Frontal cortex (tissue), 4 donors: ENCODE measurements at places on chromosomes 3 and 15. TPM values are rescaled to one million over a fixed set of nuclear protein-coding genes. Genes with fewer than 3 reads are reported as not detected.

MKRN3 gene
- total RNA-seq = 18.3 TPM

GRCh38 chr15:77659350-77660321 lies 26.9 kb upstream of the LINGO1 start:
- peak; percentile 60 for DNase-seq

DNA sequence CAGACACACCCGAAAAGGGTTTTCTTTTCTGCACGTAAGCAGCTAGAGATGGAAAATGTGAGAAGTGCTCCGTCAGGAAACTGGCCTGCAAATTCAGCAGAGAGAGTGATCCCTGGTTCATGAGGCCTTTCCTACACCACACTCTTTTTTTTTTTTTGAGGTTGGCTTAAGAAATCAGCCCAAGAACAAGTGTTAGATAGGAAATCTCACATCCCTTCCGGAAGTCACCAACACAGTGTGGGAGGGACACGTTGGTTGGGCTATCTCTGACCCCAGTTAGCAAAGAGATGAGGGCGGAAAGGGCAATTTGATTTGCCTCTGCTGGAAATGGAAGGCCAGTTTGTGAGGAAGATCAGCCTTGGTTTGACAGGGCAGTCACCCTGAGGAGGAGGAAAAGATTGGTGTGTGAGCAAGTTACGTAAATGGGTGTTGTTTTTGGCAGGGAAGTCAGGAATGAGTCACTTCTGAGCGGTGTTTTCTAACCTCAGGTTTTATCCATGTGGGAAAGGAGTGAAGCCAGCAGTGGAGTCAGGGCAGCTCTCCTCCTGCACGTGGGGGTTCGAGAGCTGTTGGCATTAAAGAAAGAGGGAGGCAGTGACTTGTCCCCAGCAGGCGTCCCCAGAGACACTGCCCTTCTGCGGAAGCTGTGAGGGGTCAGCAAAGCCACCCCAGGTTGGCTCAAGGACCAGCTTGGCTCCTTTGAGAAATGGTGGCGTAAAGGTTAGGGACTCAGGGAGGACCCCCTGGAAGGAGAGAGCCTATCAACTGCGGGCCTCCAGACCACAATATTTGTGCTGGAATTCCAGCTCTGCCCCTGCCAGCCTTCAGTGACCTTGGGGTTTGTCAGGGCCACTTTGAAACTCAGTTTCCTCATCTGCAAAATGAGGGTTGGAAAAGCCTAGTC lies 237.6 kb upstream of the BHLHE40 start:
- peak; percentile 42 for DNase-seq

DNA sequence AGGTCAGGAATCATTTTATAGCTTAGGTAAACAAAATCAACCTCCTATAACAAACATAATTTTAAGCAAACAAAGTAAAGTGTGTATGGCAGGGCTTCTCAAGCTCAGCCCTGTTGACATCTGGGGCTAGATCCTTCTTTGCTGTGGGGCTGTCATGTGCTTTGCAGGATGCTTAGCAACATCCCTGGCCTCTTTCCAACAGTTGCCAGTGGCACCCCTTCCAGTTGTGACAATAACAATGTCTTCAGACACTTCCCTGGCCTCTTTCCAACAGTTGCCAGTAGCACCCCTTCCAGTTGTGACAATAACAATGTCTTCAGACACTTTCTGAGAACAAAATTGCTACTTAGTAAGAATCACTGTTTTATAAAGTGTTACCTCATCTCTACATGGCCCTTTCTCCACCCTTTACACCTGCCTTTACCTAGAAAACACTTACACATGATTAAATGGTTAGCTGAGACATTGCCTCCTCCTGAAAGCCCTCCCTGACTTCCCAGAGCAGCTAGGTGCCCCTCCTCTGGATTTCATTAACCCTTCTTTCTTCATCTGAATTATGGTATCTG lies 194.0 kb upstream of the LMCD1 start:
- no peak for DNase-seq

- no peak for DNase-seq
Observed at GRCh38 chr3:170802164-170803151, 67.5 kb downstream of the RPL22L1 start.

KCNMB2 gene
- 15.1 TPM for total RNA-seq

- DNase-seq = no peak
Observed at GRCh38 chr3:56197259-56197965, 270.9 kb downstream of the ERC2 start.

DNA sequence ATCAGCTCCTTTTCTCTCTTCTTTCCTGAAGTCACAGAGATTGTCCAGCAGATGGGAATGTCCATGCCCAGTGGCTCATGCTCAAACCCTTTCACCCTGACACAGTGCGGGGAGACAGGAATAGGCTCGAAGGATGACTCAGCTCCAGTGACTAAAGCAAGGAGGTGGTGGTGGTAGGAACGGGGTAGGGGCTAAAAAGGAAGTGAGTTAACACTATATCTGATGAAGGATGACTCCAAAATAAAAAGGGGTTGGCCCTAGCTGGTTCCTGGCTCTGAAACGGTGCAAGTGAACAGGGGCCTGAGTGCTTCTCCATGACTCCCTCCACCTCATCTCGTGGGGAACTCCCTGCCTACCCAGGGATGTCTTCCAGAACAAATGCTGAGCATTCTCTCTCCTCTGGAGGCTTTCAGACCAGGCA lies 167.4 kb upstream of the LPP start:
- no peak for DNase-seq

GRCh38 chr3:149536429-149536828 lies 61.9 kb downstream of the TM4SF4 start:
- DNase-seq = no peak

DNA sequence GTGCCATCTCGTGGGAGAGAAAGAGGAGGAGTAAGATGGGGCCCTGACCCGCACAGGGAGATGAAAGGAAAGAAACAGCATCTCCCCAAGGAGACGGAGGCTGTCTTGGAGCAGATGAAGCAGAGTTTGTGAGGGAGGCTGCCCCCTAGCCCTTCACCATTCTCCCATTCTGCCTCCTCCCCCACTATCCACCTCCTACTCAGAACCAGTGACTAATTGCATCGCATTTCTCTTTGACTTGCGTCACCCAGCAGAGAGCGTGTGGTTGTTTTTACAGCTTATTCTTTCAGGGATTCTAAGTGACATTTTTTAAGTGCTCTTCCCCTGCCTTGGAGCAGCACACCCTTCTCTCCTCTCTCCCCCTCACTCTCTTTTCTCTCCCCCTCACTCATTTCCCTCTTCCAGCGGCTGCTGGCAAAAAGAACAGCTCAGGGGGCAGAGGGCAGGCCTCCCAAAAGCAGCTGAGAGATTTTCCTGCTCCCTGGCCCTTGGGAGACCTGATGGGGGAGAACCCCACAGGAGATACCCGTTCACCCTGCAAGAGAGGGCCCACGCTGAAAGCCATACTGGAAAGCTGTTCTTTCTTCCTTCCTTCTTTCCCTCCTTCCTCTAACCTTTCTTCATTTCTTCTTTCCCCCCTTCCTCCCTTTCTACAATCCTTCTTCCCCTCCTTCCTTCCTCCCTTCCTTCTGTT lies 91.8 kb downstream of the MRPL46 start:
- DNase-seq = no peak

DNA sequence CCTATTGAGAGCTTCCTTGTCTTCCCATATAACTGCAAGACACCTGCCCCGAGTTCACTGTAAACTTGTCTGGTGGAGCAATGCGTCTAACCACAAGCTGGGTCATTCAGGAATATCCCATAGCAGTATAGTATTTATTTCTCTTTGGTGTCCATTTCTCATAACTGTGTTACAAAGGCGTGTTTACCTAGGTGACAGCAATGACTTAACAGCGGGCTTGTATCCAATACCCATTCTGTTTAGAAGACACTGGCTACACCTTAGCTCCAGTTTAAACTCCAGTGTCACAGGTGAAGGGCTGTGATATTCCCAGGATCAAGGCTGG lies 24.3 kb downstream of the ATP10A start:
- no peak for DNase-seq

- no peak for DNase-seq
Observed at GRCh38 chr15:96076350-96076749, 254.2 kb upstream of the NR2F2 start.

DNA sequence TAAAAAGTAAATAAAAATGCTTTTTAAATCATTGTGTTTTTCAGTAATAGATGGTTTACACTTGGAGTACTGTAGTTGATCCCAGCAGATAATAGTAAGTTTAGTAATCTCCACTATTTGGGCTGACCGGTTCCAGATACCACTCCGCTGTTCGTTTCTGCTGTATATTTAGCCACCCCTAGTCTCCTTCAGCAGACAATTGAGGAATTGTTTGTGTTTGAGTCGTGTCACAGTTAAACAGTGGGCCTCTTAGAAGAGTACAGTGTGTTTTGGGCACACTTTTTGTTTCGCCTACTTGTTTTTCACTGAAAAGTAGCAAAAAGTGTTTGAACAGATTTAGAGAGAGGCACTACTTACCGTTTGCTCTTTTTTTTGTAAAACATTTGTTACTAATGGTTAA lies 33.2 kb downstream of the PAK2 start:
- no peak for DNase-seq

DNA sequence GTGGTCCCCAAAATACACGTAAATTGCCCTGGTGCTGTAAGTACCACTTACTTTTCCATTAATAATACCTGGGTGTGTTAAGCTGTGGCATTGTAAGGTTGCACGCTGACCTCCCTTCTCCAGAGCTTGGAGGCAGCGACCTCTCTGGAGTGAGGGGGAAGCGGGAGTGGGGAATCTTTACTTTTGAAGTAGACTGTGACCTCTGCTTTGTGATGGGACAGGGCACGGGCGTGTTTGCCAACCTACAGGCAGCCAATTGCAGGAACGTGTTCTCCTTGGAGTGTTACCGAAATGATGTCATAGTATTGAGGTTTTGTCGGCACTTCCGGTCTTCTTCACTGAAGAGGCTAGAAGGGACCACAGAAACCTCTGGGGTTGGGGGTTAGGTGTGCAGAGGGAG lies 227.3 kb upstream of the C2CD4B start:
- no peak for DNase-seq

DNA sequence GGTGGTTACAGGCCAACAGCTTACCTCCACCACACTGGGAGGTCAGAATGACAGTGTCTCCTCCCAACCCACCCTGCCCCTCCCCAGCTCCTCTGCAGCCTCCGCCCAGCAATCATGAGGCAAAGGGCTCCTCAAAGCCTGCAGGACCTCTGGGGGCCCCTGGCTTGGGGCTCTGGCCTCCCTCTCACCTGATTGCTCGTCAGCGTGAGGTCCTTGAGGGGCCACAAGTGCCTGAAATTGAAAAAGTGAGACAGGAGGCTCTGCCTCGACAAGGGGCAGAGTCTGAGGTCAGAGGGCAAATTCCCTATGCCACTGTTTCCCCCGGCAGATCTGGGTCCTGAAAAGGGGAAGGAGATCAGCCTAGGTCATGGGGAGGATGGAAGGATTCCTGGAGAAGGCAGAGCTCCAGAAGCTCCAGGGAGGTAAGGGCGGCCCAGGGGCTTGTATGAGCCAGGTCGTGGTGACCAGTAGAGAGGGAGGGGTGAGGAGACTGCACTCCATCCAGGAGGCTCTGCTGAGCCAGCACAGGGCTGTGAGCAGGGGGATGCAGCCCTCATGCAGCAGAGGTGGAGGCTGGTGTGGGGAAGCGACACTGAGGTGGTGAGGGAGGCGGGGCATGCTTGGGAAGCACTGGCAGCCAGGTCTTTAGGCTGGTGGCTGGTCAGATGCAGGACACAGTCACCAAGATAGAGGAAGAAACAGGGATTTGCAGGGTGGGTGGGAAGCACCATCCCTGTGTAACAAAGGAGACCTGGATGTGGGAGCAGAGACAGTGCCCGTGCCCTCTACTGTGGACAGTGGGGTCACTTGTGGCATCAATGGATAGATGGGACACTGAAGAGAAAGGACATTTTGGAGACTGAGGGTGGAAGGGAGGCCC lies 20.1 kb downstream of the ALS2CL start:
- no peak for DNase-seq

GRCh38 chr3:182729903-182730674 lies 63.2 kb upstream of the ATP11B start:
- no peak for DNase-seq

CADPS gene
- total RNA-seq = 270 TPM

DNA sequence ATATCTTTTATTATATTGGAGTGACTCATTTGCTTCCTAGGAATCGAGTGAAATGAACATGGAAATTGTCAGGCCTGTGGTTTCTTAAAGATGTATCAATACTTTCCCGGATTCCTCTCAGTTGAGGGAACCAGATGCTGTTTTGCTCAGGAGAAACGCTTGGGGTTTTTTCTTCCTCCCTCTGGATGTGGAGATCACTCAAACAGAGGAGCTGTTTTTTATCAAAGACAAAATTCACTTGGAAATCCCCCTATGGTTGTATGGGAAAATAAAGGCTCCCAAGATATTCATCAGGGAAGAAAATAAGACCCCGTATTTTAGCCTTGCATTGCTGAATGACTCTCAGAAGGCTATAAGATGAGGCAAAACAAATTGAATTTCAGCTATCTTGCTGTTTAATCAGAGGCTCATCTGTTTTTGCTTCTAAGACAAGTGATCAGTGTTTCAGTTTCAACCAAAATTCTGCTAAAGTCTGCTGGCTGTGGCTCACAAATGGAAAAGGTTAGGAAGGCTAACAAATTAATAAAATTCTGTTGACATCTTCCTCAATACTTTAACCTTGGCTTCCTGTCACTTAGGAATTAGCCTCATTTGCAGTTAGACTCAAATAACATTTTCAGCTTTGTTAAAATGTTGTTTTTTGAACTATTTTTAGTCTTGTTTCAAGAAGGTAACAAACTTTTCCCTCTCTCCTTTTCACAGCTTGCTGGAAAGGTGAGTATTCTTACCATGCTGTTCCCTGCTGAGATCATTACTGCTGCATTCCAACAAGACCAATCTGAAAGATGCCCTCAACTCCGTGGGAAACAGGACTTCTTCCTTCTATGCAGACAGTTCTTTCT lies 83.6 kb downstream of the COL6A5 start:
- no peak for DNase-seq

GRCh38 chr3:188954590-188955208 lies 217.1 kb upstream of the TPRG1 start:
- DNase-seq = peak; percentile 58

- no peak for DNase-seq
Observed at GRCh38 chr3:53850895-53851294, 4.5 kb downstream of the IL17RB start.

GRCh38 chr3:136196064-136196400 lies at the start of gene MSL2:
Gene MSL2 (minus strand): TSS chr3:136196335. CDS start chr3:136195113, 1,222 bp downstream.
- DNase-seq = no peak

ERICH6 gene
- total RNA-seq = under 0.01 TPM
